Astrocyte (in vitro differentiated cells and primary cell): ENCODE measurements at places on chromosomes 5 and 9. TPM values are rescaled to one million over a fixed set of nuclear protein-coding genes. Genes with fewer than 3 reads are reported as not detected.

OLFM1 gene
- 5.5 and 6.3 TPM in 2 replicates for total RNA-seq

DNA sequence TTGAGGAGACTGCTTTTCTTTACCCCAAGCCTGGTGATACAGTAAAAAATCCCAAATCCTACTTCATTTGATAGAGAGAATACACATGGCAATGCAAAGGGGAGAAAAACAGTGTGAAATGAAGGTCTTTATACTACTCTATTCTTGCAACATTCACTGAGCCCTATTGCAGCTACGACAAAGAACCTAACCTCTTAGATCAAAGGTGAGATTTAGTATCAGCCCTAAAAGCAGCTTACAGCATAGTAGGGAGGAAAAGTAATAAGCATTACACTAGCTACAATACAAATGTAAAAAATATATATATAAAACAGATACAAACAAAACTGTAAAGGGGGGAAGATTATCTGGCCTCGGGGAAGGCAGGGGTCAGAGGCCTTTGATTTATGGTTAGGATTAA, 147.1 kb downstream of the MAPKAP1 start:
- H3K4me1 ChIP-seq: peaks cover 8% of the 10 kb centered on the region
- no peaks in the 10 kb centered on the region for H3K27me3 ChIP-seq
- H3K4me3 ChIP-seq: no peak overlapping the region
- peaks cover 5% of the 10 kb centered on the region for H3K36me3 ChIP-seq
- H3K27ac ChIP-seq: no peak overlapping the region

GRCh38 chr9:17171309-17172094, 36.7 kb downstream of the CNTLN start:
- no peak for DNase-seq
- no peaks in the 10 kb centered on the region for H3K36me3 ChIP-seq
- H3K27me3 ChIP-seq: no peaks in the 10 kb centered on the region

GRCh38 chr9:103804077-103804735, 289.9 kb upstream of the SMC2 start:
- H3K36me3 ChIP-seq: no peaks in the 10 kb centered on the region
- no peak overlapping the region for H3K27ac ChIP-seq
- H3K27me3 ChIP-seq: no peaks in the 10 kb centered on the region
- no peak overlapping the region for H3K4me3 ChIP-seq
- DNase-seq: peak; percentile 29

- peaks cover 6% of the 10 kb centered on the region for H3K4me1 ChIP-seq
- H3K4me3 ChIP-seq: no peak overlapping the region
- H3K27ac ChIP-seq: no peak overlapping the region
- H3K36me3 ChIP-seq: peaks cover 44% of the 10 kb centered on the region
- no peak for DNase-seq
- no peaks in the 10 kb centered on the region for H3K27me3 ChIP-seq
Measured at GRCh38 chr5:10265245-10266109, 15.4 kb downstream of the CCT5 start.

CD14 gene
- 0.16 and 0.34 TPM in 2 replicates for total RNA-seq

GRCh38 chr9:17927616-17928015, 348.8 kb downstream of the SH3GL2 start:
- no peaks in the 10 kb centered on the region for H3K27me3 ChIP-seq
- DNase-seq: no peak
- H3K4me3 ChIP-seq: no peak overlapping the region
- no peak overlapping the region for H3K27ac ChIP-seq

DNA sequence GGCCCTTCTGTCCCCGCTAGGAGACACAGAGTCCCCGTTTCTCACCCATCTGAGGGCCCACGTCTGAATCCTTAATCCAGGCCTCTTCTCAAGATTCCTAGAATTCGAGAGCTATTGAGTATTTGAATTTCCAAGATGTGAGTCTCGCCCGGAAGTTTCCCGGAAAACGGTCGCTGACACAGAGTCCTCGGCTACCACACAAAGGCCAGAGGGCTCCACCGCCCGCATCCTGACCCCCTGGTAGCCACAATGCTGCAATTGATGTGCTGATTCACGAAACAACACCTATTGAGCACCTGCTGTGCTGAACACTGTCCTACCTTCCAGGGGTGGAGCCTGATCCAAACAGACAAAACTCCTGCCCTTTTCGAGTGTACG, 670 bp upstream of the FBP1 start:
- DNase-seq: no peak
- no peaks in the 10 kb centered on the region for H3K36me3 ChIP-seq
- H3K27me3 ChIP-seq: peaks cover 17% of the 10 kb centered on the region
- H3K27ac ChIP-seq: no peak overlapping the region
- peaks cover 7% of the 10 kb centered on the region for H3K4me1 ChIP-seq
- no peak overlapping the region for H3K4me3 ChIP-seq

DNA sequence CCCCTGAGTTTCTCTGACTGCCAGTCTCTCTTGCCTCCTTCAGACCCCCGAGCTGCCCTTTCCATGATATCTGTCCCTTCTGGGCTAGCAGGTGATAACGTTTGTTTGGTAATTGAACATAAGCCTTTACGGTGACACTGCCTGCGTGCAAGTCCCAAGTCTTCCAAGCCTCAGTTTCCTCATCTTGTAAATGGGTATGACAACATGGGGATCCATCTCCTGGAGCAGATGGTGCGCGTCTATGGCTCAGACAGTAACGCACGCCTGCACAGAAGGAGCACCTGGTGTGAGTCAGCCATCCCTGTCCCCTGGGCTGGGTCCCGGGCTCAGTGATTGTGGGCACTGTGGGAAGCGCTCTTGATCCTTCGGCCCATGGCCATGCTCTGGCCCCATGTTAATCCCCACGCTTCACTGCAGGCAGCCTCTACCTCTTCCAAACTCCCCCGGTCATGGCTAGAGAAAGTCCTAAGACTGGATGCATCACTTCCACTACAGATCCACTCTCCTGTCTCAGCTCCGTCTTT, 85.8 kb downstream of the DAP start:
- H3K4me3 ChIP-seq: no peak overlapping the region
- no peak for DNase-seq
- no peaks in the 10 kb centered on the region for H3K4me1 ChIP-seq
- peaks cover 5% of the 10 kb centered on the region for H3K36me3 ChIP-seq
- no peaks in the 10 kb centered on the region for H3K27me3 ChIP-seq
- no peak overlapping the region for H3K27ac ChIP-seq

ARID3C gene
- total RNA-seq: 0.16 and 0.19 TPM in 2 replicates

DNA sequence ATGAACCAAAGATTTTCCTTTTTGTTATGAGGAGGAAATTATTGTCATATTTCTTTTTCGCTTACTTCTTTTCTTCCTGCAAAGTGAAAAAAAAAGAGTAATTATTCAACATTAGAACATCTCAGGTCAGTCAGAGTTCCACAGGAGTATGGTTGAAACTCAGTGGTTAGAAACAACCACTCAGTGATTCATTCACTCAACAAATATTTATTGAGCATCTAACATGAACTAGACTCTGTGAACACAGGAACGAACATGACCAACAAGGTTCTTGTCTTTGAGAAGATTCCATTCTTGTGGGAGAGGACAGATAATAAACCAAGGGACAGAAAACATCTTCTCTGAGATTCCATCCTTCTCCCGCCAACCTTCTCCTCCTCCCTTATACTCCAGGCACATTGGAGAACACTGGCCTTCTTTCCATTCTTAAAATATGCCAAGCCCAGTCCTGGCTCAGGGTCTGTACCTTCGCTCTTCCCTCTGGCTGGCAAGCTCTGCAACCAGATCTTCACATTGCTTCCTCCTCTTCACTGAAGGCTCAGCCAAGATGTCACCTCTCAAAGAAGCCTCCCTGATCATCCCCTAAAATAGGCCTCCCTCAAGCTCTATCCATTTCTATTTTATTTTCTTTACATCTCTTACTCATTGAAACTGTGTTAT, 6.8 kb upstream of the GRAMD2B start:
- no peaks in the 10 kb centered on the region for H3K36me3 ChIP-seq
- DNase-seq: no peak
- peaks cover 7% of the 10 kb centered on the region for H3K4me1 ChIP-seq
- H3K27me3 ChIP-seq: no peaks in the 10 kb centered on the region

- H3K27me3 ChIP-seq: no peaks in the 10 kb centered on the region
- H3K4me3 ChIP-seq: no peak overlapping the region
- DNase-seq: peak; percentile 100
- peaks cover 71% of the 10 kb centered on the region for H3K4me1 ChIP-seq
Measured at GRCh38 chr5:78530342-78531096, 118.1 kb downstream of the LHFPL2 start.

DNA sequence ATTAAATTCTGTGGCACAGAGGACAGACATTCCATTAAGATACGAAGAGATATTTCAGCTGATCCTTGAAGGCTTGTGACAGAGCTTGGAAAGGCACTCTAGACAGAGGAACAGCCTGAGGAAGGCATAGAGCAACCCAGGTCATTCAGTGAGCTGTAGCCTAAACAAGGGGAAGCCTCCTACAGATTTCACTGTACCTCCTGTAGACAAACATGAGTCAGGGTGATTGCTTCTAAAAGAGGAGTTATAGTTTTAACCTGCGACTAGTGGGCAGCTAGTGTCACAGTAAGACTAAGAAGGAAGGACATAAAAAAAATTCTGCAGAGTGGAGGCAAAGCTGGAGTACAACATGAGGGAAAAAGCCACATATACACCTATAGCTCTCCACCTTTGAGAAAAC, 43.5 kb upstream of the ANKDD1B start:
- H3K36me3 ChIP-seq: no peaks in the 10 kb centered on the region
- no peaks in the 10 kb centered on the region for H3K27me3 ChIP-seq
- peak; percentile 59 for DNase-seq
- H3K4me1 ChIP-seq: peaks cover 30% of the 10 kb centered on the region
- peak overlapping the region; percentile 97 for H3K27ac ChIP-seq

DNA sequence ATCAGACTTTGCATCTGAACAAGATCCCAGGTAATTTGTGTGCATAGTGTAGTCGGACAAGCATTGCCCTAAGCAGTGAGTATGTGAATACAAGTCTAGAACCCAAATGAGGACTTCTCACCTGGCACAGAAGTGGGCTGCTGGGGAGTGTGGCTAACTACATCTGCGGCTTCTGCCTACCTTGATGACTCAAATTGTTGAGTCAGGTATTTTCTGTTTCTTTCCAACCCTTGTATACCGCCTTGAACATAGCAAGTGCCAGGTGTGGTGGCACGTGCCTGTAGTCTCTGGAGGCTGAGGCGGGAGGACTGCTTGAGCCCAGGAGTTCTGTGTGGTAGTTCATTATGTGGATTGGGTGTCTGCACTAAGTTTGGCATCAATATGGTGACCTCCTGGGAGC, 7.9 kb upstream of the JADE2 start:
- no peaks in the 10 kb centered on the region for H3K4me1 ChIP-seq
- no peaks in the 10 kb centered on the region for H3K36me3 ChIP-seq
- DNase-seq: no peak
- no peak overlapping the region for H3K27ac ChIP-seq
- no peak overlapping the region for H3K4me3 ChIP-seq
- peaks cover 14% of the 10 kb centered on the region for H3K27me3 ChIP-seq

GRCh38 chr5:81859624-81860023, 108.7 kb upstream of the SSBP2 start:
- DNase-seq: no peak
- H3K4me3 ChIP-seq: no peak overlapping the region
- no peaks in the 10 kb centered on the region for H3K27me3 ChIP-seq
- no peaks in the 10 kb centered on the region for H3K36me3 ChIP-seq
- no peaks in the 10 kb centered on the region for H3K4me1 ChIP-seq

- DNase-seq: peak; percentile 25
- no peaks in the 10 kb centered on the region for H3K27me3 ChIP-seq
- H3K4me1 ChIP-seq: peaks cover 17% of the 10 kb centered on the region
- H3K4me3 ChIP-seq: peak overlapping the region; percentile 92
Measured at GRCh38 chr5:159208514-159209437, 577 bp downstream of the RNF145 start.

DNA sequence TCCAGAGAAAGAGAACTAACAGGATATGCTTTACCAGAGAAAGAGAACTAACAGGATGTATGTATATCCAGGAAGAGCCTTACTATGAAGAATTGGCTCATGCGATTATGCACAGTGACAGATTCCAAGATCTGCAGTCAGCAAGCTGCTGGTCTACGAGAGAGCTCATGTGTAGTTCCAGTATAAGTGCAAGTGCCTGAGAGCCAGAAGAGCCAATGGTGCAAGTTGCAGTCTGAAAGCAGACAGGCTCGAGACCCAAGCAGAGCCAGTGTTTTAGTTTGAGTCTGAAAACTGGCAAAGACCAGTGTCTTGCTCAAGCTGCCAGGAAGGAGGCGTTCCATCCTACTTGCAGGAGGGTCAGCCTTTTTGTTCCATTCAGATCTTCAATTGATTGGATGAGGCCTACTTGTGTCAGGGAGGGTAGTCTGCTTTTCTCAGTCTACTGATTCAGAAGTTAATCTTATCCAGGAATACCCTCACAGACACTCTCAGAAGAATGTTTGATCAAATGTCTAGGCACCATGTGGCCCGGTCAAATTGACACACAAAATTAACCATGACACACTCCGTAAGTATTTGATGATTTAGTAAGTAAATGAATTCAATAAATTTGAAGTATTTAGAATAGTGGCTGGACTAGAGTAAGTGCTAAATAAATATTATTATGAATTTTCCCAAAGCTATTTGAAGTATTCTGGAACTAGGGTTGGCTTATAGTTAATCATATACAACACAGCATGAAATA, 372.1 kb upstream of the SGCD start:
- no peaks in the 10 kb centered on the region for H3K4me1 ChIP-seq
- H3K27me3 ChIP-seq: no peaks in the 10 kb centered on the region

DNA sequence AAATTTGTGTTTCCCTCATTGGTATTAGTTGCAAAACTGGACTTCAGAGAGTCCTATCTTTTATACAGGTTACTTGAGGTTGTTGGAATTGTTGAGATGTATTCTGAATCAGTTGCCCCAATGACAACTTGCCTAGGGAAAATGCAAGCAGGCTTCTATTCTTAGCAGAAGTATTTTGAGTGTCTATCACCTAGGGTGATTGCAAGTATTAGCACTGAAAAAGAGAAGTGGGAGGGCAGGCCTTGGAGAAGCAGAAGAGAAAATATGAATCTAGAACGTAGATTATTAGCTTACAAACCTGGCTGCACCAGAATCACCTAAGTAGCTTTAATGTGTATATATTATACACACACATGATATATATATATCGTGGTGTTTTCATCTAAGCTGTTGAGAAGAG, 43.2 kb downstream of the ADAMTS12 start:
- no peaks in the 10 kb centered on the region for H3K27me3 ChIP-seq
- no peak overlapping the region for H3K27ac ChIP-seq
- no peak overlapping the region for H3K4me3 ChIP-seq
- peaks cover 41% of the 10 kb centered on the region for H3K4me1 ChIP-seq
- no peak for DNase-seq
- no peaks in the 10 kb centered on the region for H3K36me3 ChIP-seq

DNA sequence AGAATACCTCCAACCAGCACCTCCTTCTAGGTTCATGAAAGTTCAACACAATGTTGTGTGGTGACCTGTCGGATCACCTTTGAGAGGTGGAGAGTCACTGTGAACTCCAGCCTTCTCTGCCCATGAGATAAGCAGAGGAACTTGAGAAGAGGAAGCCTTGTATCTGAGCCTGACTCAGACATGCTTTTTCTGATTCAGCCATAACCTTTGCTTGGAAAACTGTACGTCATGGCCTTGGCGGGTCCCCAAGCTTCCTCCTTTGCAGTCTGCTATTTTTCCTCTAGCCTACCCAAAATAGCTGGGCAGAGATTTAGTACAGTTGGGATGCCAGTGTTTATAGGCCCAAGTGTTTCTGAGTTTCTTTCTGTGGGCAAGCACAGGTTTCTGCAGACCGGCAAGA, 274.7 kb downstream of the CETN3 start:
- peak overlapping the region; percentile 41 for H3K27ac ChIP-seq
- H3K27me3 ChIP-seq: no peaks in the 10 kb centered on the region
- H3K4me3 ChIP-seq: no peak overlapping the region
- no peaks in the 10 kb centered on the region for H3K36me3 ChIP-seq

CXXC5 gene
- 151 and 185 TPM in 2 replicates for total RNA-seq

IFNA2 gene
- total RNA-seq: not detected in 2 replicates
